ENCODE measurements at places on chromosomes 1 and 21.

DNA sequence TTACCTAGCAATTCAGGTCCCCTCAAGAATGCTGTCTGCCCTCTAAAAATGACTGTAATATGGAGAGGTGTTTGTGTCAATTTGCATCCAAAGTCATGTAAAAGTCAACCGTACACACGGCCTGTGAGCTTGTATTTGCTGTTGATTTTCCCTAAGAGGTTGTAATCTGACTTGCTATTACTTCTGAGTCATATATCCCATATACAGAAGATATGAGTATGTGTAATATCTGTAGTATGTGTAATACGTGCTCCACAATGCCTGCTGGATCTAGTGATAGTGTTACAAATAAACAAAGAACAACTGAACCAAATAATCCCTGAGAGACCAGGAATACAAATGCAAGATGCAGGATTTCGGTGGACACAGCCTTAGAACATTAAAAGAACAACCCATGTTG, 1.4 kb upstream of the KCNJ6 start:
- no peak for DNase-seq

DNA sequence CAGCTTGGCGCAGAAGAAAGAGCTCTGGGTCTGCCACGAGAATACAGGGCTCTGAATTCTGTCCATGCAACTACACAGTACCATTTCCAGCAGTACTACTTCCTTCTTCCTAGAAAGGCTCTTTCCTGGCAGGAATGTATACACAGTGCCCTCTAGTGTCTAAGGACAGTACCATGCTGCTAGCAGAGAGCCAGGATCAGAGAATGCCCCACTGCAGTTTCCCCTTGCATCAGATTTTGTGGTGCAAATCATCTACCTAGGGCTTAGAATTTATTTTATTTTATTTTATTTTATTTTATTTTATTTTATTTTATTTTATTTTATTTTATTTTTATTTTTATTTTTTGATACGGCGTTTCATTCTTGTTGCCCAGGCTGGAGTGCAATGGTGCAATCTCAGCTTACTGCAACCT, 50.8 kb downstream of the PAX7 start:
- DNase-seq = no peak

DNA sequence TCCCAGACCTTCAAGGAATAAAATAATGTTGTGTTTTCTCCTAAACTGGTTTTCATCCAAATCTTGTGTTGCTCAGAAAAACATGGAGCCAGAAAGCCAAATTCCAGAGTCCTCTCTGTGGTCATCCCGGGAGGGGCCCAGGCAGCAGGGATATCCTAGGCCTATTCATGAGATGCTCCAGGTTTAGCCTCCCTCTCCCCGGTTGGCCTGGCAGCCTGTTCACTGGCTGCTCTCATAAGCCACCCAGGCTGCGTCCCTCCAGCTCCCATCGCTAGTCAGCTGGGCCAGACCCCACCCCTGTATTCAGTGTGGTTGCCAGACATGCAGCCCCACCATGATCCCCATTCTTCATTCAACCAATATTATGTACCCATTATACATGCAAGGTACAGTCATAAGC, 113.4 kb upstream of the F3 start:
- no peak for DNase-seq

- no peak for DNase-seq
Observed at GRCh38 chr1:41109310-41110197, 88.0 kb upstream of the SLFNL1 start.

DNA sequence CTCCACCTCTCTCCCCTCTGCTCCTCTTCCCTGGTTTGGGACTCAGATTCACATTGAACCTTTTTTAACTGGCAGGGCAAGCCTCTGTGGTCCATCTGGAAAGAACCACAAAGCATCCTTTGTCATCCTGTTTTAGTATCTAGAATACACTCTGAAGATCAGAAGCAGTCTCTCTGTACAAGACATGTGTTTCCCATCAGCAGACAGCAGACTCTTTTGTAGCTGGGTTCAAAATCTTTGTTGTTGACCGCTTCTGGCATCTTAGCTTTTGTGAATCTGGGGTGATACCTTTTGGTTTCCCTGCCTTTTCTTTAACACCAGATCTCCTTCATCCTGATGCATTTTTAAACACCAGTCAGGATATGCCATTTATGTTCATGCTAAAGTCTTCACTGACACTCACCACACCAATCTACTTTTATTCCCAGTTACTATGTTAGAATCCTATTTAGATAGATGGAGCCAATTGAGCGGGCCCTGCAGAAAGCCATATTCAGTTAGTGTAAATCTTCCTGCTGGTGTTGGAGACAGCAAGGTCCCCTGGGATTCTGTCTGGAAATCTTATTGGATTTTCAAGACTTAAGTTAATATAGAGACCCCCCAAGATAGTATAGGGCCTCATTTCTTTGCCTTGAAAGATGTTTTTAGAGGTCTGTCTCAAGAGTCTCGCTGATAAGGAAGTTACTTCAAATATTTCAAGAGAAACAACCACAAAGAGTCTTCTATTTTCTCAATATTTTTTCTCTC, 51.1 kb downstream of the ST6GALNAC3 start:
- DNase-seq = no peak

- no peak for DNase-seq
Observed at GRCh38 chr1:197768014-197768805, 7.1 kb downstream of the DENND1B start.

- no peak for DNase-seq
Observed at GRCh38 chr1:183886853-183887252, 81.9 kb downstream of the RGL1 start.

GRCh38 chr1:167033646-167034045, 44.6 kb downstream of the MAEL start:
- no peak for DNase-seq

- DNase-seq = no peak
Observed at GRCh38 chr1:25519624-25520023, 23.8 kb upstream of the LDLRAP1 start.

GRCh38 chr1:17067465-17068240, 13.8 kb upstream of the SDHB start:
- DNase-seq = no peak

DNA sequence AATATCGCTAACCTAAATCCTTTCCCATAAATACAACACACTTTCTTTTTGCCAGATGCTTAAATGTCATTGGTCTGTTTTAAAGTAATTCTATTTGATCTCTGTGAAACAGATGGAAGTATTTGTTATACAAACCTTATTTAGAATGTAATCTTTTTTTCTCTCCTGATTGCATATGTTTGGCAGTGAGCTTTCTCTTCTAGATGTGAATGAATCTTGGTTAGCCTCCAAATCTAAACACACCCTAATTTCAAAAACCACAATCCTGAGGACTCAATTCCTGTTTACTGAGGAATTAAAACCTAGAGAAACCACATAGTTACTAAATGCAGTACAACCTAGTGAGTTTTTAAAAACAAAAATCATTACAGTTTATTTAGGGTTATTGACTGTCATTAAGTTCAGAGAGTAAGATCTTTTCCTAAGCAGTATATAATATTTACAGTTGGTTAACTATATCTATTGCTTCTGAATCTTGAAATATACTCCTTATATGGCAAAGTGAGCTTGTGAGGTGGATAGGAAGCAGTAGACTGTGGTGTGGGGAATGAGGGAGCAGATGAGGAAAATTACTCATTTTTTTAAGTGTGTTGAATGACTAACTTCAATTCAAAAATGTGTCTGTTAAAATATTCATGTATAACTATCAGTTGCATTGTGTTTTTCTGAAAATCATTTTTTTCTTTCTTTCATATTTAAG, 218.7 kb downstream of the FMN2 start:
- DNase-seq = no peak

DNA sequence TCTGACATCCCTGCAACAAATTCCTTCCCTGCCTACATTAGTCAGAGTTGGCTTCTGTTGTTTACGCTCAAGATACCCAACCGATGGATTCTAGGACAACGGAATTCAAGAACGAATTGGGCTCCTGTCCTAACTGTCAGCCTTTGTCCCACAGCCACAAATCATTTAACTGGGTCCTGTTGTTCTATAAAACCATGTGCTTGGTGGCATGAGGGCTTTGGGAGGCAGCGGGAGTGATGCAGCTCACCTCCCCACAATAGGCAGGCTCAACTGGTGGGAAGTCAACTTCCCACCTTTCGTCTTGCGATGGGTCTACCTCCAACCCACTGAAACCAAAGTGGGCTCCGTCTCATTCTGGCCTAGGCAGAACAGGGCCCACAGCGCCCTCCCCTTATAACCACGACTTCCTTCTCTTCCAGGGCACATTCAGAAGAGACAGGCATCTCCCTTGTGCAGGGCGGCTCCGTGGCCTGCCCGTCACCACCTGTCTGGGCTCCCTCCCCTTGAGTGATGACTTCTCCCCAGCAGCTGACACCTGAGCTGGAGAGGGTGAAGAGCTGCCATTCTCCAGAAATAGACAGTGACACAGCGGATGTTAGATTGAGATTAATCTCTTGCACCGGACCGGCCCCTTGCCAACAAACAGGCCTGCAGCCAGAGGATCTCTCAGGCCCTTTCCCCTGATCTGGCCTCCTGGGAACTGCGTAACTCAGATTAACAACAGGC, 26.5 kb downstream of the LRRC38 start:
- no peak for DNase-seq

DNA sequence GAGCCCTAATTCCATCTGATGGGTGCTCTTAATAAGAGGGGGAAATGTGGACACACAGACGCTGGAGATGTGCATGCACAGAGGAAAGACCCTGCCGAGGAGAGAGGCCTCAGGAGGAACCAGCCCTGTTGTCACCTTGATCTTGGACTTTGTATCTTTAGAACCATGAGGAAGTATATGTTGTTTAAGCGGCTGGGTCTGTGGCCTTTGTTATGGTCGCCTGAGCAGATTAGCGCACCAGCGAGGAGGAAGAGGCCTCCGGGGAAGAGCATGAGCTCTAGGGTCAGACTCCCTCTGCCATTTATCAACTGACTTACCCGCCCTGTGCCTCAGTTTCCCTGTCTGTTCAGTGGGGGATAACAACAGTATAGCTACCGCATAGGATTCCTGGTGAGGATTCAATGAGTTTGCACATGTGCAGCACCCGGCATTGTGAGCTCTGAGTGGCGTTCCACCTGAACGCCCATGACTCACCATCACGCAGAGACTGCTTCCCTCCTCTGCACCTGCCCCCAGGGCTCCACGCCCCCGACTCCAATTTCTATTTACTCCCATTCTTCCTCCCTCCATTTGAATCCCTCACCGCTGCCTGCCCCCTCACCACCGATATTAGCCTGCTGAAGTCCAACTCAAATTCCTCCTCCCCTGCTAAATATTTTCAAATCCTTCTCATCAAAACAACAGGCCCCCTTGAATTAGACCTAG, 67.2 kb downstream of the ATP5PO start:
- no peak for DNase-seq

DNA sequence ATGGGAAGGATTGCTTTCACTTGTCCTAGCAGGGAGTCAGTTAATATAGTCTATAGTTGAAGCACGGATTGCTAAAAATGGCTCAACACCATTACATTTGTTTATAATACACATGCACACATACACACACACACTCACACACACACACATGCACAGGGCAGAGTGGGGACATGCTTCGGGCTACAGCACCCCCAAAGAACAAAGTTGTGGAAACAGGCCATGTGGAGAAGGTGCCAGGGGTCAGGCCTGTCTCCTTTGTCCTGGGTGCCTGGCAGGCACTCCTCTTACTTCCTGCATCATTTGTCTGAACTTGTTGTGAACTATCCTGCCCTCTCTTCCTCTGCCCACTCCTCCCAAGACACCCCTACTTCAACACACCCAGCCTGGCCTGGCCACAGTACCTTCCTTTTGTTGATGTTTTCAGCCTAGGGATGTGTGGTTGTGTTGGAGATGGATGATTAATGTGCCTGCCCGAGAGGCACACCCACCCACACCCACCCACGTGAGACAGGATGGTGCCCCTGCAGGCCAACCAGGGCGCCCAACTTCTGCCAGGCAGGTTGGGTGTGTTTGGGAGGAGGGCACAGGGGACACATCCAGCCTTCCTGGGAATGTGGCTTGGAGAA, 17.5 kb downstream of the RASSF5 start:
- DNase-seq = no peak

DNA sequence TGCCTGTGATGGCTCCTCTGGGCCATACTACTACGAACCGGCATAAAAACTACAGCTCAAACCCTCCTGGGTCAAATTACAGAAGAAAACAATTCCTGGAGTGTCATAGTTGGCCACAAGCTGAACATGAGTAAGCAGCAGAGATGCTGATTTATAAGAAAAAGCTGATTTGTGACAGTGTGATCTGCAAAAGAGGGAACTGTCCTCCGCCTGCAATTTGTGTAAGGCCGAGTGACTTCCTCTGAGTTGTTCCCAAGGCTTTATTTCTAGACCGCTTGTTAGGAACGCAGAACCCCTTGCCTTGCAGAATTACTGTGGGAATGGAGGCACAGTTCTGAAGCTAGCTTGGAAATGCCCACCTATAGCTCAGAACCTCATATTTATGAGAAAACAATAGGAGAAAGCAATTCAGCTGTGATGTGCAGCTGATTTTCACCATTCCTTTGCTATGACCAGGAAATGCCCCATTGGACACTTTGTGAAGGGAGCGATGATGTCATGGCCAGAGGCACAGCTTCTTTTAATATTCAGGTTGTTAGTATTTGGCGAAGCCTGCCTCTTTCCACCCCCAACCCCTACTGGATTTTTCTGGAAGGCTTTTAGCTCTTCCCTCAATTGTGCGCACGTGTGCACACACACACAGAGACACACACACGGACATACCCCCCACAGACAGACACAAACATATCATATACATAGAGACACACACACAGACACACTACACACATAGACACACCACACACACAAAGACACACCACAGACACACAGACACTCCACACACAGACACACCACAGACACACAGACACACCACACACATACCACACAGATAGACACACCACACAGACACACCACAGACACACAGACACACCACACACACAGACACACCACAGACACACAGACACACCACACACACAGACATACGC, 47.6 kb downstream of the IER5 start:
- no peak for DNase-seq

DNA sequence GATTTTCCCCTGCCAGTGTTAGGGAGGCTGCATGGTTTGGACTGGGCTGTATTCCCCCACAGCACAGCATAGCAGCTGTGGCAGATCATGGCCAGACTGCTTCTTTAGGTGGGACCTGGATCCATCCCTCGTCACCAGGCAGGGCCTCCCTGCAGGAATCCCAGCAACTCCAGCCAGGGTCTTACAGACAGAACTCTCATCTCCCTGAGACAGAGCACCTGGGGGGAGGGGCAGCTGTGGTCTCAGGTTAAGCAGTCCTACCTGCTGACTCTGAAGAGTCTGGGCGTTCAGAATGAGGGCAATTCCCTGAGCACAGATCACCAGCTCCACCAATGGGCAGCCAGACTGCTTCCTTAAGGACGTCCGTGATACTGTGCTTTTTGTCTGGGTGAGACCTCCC, 47.9 kb upstream of the C1orf115 start:
- DNase-seq = no peak

- DNase-seq = no peak
Observed at GRCh38 chr1:112396653-112397471, 848 bp downstream of the CTTNBP2NL start.

GRCh38 chr1:200619894-200620272, 668 bp downstream of the KIF14 start:
- DNase-seq = no peak

- peak; percentile 53 for DNase-seq
Observed at GRCh38 chr1:116806671-116807070, 52.4 kb downstream of the CD2 start.

All from stimulated activated CD8-positive, alpha-beta memory T cell treated with anti-CD3 and anti-CD28 coated beads, Interleukin-4, amount 100 ng/mL, for 48 hours (primary cell).